ENCODE measurements at places on chromosomes 7 and 10. TPM values are rescaled to one million over a fixed set of nuclear protein-coding genes. Genes with fewer than 3 reads are reported as not detected.

DNA sequence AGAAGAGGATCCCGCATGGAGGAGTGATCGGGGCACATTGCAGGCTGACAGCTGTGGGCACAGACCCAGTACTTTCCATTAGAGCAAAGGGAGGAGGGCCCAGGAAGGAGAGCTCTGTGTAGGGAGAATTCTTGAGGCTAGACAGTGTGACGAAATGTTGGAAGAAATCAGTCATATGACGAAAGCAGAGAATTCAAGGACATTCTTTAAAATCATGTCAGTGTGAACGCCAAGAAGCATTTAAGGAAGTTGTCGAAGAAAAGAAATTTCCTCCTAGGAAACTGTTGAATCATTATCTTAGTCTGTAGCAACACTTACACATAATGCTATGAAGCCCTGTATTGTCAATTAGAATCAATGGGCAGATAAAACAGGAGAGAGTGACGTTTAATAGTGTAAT lies 191.3 kb upstream of the ADARB2 start:
- DNase-seq: no peak

DNA sequence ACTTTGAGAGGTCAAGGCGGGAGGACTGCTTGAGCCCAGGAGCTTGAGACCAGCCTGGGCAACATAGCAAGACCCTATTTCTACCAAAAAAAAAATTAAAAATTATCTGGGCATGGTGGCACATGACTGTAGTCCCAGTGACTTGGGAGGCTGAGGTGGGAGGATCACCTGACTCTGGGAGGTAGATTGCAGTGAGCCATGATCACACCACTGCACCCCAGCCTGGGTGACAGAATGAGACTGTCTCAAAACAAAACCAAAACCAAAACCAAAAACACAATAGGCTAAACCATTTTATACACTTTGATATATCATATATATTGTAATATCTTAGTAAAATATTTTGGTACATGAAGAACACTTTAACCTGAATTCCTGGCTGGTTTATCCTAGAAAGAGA lies 101.6 kb downstream of the RAPGEF5 start:
- no peak for DNase-seq

GRCh38 chr10:30284865-30285594 lies 64.0 kb downstream of the MTPAP start:
- DNase-seq: no peak

DNA sequence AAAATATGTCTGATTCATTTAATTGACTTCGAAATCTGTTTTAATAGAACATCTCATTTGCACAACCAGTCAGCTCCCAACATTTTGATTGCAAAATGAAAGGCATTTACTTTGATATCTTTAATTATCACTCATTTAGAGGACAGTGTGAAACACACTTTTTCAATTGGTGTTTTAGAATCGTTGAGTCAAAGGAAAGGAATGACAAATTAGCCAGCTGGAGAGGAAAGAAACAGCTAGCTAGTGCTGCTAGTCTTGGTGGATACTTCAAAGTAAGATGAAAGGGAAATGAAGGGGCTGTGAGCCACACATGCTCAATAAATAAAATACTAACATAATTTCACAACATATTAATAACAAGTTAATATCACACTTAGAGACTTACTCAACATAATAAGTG lies 570.2 kb downstream of the PHTF2 start:
- DNase-seq: no peak

DNA sequence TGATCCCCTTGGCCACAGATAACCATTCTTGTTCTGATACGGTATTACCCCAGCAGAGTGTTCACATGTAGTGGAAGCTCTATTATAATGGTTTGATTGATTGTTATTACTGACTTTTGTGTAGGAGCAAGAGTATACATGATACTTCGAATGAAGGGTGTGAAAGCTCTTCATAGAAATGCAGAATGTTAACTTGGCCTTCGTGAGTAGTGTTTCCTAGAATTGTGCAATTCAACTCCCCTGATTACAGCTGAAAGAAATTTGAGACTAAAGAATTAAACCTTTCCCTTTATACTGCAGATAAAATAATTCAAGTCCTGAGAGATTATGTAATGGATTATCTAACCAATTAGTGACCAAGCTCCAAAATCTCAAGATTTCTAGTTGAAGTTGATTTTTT lies 38.2 kb downstream of the MKLN1 start:
- DNase-seq: no peak

- no peak for DNase-seq
These were observed 69.4 kb downstream of the AMZ1 start for GRCh38 chr7:2757361-2757903.

DNA sequence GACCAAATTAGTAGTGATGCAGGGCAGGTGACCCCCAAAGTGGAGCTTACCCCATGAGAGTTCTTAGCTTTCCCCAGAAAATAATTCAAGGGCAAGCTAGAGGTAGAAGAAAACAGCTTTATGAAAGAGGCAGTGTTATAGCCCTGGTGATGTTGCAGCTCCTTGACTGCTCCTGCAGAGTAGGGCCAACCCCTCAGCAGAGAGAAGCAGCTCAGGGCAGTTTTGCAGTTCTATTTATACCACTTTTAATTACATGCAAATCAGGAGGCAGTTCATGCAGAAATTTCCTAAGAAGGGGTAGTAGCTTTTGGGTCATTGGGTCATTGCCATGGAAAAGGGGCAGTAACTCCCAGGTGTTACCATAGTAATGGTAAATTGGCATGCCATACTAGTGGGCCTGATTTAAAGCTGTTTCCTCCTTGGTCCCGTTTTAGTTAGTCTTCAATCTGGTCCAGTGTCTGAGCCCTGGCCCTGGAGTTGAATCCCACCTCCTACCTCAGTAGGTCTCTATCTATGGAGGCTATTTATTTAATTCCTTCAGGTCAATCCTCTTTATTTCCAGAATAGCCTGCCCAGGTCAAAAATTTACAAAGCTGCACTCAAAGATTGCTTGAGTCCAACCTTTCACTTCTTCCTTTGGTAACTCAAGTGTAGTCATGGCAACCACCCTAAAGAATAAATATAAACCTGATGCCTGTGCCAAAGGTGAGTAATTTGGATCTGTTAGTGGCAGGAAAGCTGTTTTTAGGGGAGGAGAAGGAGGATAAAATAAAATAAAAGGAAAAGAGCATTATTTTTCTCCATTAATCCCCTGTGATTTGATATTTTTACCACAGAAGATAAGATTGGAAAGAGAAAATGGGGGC lies 29.5 kb downstream of the PLXDC2 start:
- no peak for DNase-seq

DNA sequence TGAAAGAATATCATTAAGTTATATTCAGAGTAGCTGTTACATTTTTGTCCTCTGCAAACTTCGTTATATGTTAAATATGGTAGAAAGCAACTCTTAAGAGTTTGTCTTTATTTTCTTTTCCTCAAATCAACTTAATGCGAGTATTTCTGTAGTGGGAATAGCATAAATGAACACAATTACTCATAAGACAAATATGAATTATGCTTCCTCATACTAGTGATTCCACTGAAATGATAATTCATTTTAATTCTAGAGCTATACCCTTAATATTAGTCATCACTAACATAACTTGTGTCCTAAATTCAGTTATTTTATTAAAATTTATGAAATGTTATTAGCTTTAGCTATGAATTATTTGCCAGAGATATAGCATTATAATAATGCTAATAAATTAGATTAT lies 820.6 kb upstream of the KCND2 start:
- DNase-seq: no peak

GRCh38 chr7:81957517-81957916 lies 187.7 kb upstream of the HGF start:
- DNase-seq: no peak

GRCh38 chr10:44354771-44355170 lies 30.1 kb downstream of the CXCL12 start:
- DNase-seq: no peak

DNA sequence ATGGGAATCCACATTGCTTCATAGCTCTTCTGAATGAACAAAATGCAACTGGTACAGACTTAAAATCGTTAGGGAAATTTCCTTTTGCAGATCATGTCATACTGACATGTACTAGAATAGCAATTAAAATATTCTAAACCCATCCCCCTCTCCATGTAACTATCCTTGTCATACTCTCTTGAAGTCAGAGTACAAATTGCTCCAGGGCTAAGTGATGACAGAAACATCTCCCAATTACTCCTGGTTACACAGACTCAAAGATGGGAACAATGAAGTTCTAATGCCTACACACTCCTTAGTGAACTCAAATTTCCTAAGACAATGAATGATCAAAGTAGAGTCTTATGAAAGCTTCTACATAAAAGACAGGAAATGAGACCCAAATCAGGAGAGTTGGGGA lies 87.2 kb downstream of the PDE1C start:
- no peak for DNase-seq

OR2A12 gene
- not detected for total RNA-seq

MDFIC gene
- 0.10 TPM for total RNA-seq

NKX1-2 gene
- 0.59 TPM for total RNA-seq

BTBD16 gene
- 0.98 TPM for total RNA-seq

SAP25 gene
- total RNA-seq: 8.0 TPM

SLC26A3 gene
- total RNA-seq: not detected

Data from glutamatergic neuron (in vitro differentiated cells).